ENCODE measurements at places on chromosomes 4 and X.

DNA sequence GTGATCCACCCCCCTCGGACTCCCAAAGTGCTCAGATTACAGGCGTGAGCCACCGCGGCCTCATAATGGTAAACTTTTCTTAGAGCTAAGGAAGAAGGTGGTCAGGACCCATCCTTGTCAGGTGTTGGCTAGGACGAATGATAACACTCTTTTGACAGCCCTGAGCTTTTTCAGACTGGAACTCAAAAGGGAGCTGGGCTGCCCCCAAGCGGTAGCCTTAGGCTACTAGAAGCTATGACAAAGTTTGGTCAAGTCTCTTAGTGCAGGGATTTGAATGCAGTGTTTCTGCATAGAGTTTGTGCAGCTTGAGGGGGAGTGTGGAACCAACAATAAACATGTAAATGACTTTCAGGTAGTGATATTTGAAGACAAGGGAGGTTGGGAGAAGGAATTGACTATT, 11.8 kb upstream of the HSD17B10 start:
- DNase-seq: peak; percentile 35

GRCh38 chr4:186642998-186643397, 80.7 kb downstream of the FAT1 start:
- DNase-seq: no peak

- DNase-seq: no peak
These were observed 115.3 kb downstream of the DACH2 start for GRCh38 chrX:86263526-86263925.

DNA sequence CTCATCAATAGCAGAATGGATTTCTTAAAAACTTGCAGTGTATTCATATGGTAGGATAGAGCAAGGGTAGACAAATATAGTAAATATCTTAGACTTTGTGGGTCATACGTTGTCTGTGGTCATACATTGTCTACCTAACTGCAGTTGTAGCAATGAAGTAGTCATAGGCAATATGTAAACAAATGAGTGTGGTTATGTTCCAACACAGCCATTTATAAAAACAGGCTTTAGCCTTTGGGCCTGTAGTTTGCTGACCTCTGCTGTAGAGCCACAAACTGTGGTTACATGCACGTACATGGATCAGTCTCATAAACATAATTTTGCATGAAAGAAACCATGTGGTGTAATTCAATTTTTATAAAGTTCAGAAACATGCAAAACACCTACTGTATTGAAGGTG, 98.9 kb downstream of the LARP1B start:
- no peak for DNase-seq

DNA sequence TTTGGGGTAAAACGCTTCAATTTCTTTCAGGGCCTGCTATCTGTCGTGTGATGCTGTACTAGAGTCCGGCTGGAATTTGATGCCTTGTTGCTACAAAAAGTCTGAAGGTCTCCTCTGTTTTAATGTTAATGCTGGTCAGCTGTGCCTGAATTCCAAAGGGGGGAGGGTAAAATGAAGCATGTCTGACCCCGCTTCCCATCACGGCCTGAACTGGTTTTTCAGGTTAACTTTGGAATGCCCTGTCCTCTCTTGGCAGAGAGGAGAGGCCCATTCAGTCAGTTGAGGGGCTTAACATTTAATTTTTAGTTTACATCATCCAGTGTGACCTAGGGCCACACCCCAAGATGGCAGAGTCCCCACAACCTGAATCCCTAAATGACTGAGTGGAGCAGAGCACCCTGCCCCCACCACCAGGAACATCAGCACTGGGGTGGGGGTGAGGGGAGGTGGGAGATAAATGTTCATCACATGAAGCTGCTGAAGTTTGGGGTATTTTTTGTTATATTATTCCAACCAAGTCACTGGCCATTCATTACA, 47.9 kb upstream of the GPR78 start:
- no peak for DNase-seq

DNA sequence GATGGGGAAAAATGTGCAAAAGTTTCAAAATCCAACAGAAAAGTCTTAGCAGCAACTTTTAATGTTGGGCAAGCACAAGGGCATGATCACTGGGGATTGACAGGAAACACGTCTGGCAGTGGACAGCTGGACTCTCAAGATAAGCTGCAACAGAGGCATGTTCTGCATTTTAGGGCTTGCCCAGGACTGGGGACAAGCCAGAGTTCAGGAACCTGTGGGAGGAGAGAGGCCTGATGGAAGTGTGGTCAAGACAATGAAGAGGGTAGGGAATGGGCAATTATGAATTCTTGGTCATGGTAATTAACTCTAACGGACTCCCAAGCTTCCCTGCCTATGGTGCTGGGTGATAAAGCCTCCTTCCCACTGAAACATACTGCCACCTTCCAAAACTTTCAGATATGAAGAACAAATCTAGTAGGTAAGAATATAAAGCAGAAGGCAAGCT, 48.4 kb downstream of the ANXA3 start:
- no peak for DNase-seq

Data from liver (tissue), 10 donors.